ENCODE measurements at places on chromosomes 6 and 20.

DNA sequence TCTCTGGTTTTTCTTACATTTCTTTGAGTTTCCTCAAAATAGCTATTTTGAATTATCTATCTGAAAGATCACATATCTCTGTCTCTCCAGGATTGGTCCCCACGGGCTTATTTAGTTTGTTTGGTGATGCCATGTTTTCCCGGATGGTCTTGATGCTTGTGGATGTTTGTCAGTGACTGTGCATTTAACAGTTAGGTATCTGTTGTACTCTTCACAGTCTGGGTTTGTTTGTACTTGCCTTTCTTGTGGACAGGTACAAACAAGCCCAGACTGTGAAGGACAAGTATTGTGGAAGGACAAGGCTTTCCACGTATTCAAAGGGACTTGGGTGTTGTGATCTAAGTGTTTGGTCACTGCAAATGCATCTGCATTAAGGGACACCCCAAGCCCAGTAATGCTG, 49.9 kb upstream of the TOP1 start:
- no peak for DNase-seq

- DNase-seq, result no peak
These were observed 297.9 kb downstream of the CD83 start for GRCh38 chr6:14415452-14415851.

DNA sequence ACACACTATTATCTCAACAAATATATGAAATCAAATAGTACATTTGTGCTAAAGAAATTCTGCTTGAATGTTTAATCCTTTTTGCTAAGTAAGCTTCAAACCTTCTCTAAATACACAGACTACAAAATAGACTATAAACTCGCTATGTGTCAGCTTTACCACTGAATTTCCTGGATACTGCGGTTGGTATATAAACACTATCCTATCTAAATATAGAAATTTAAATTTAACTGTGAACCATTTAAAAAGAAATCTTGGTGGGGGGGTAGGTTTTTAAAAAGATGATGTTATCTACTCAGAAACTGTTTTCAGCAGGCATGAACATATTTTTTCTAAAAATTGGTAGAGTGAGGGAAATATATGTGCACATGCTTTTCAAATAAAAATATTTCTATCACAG, 306.5 kb upstream of the RUNX2 start:
- DNase-seq, result peak; percentile 29

DNA sequence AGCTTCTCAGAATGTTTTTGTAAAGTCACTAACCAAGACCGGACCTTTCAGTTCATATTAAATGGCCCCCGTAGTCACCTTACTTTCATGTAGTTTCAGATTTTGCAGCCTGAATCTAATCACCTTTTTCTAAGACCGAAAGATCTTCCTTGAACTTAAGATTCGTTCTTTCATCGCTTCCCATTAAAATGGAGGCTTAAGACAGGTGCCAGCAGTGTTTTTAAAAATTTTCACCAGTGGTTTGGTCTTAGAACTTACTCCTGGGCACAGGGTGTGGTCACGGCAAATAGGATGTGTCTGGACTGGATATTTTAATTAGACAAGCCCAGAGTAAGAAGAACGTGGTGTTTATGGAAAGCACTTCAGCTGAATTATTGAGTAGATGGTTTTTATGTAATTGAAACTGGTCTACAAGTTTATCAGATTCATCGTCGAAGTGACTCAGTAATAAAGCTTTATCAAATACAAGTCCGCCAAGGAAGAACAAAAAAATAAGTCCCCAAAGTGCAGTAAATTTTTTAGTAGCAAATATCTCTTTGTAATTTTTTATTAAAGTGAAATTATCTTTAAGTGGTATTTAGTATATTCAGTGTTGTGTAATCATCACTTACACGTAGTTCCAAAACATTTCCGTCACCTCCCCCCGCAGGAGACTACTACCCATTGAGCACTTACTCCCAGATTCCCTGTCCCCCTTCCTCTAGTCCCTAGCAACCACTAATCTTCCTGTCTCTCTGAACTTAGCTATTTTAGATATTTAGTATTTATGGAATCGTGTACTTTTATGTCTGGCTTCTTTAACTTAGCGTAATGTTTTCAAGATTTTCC, 868 bp downstream of the SRSF3 start:
- peak; percentile 65 for DNase-seq

GRCh38 chr6:120590611-120591010, 743.7 kb downstream of the TBC1D32 start:
- DNase-seq, result peak; percentile 0

DNA sequence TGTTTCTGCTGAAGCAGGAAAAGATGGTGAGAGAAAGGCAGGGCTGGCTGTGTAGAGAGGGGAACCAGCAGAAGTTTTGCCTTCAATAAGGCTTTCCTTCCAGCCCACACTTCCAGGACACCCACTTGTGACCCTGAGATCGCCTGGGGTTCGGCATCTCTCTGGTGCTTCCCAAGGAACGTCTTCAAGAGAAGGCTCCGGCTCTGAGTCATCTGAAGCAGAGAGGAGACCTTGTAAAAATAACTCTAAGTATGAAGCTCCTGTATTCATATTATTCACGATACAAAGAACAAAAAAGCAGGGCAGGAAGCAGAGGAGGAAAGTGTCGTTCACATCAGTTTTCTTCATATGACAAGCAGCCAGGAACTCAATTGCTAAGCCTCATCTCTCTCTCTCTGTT, 95.4 kb upstream of the MRPS10 start:
- DNase-seq, result peak; percentile 85

DNA sequence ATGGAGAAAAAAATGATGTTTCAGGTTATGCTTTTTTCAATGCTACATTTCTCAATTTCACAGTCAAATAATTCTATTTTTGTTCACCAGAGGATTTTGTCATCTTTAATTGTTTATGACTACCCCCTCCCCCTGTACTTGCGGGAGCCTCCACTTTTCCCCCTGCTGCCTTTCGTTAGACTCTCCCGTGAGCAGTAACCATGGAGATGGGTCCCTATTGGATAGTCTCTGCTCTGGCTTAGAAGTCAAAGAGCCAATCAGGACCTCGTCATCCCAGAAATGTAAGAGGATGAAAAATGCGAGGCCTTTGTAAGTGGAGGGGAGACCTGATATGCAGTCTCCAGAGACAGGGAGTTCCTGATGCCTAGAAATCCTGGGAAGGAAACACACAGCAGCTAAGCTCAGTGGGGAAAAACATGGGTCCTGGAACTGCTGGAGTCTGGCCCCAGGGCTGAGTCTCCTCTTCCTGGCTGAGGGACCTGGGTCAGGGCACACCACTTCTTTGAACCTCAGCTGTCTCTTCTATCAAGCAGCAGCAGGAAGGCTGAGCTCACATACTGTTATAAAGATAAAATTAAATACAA, 298.7 kb downstream of the TSHZ2 start:
- no peak for DNase-seq

- no peak for DNase-seq
These were observed 226.5 kb downstream of the BTBD9 start for GRCh38 chr6:38413102-38413800.

GRCh38 chr6:45727819-45728449, 287.7 kb downstream of the CLIC5 start:
- no peak for DNase-seq

DNA sequence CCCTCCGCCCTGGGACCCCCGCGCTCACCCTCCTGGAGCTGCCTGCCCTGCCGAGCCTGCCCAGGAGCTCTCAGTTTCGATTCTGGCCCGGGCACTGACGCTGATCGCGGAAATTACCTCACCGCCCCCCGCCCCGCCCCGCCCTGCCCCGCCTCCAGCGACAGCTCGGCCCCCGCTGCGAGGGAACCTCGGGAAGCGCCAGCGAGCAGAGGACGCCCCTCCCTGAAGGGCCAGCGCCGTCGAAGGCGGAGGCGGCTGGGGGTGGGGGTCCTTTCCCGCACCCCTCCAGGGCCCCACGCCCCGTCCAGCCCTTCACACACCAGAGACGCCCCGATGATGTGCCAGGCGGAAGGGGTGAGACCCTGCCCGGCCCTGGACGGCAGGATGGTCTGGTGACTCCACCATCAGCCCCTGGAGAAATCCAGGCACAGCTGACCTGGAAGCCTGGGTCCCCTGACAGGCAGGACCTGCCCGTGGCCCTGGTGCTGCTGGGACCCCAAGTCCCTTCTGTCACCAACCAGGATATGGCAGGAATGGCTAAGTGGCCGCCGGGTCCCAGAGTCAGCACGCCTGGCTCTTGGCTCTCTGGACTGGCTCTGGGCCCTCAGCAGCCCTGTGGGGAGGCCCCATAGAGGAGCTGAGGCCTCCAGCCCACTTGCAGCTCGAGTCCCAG, at the start of gene HELZ2:
TSS of gene HELZ2 (minus strand) at position 84 of the 673 bp plus-strand sequence. CDS start 1,854 bp downstream, outside the sequence.
- DNase-seq, result peak; percentile 67

DNA sequence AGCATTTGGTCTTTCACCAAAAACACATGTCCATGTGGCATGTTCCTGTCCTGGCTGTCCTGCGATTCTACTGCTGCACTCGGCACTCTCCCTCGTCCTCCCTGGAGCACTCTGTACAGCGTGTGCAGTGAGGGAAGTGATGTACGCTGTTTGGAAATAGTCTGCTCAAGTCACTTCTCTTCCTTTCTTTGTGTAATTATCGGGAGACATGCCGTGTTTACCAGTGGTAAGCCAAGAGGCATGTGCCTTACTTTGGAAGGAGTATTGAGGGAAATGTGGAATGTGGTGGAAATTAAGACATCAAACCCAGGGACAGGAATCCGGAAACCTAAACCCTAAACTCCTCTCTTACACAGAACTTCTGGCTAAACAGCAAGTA, 268.5 kb upstream of the FOXQ1 start:
- no peak for DNase-seq

- no peak for DNase-seq
These were observed at the start of gene PI16 for GRCh38 chr6:36954262-36954931. TSS of gene PI16 (plus strand) at chr6:36954738. CDS start at chr6:36954761, 23 bp downstream.

- peak; percentile 3 for DNase-seq
These were observed 401.0 kb downstream of the PAX1 start for GRCh38 chr20:22106308-22106938.

DNA sequence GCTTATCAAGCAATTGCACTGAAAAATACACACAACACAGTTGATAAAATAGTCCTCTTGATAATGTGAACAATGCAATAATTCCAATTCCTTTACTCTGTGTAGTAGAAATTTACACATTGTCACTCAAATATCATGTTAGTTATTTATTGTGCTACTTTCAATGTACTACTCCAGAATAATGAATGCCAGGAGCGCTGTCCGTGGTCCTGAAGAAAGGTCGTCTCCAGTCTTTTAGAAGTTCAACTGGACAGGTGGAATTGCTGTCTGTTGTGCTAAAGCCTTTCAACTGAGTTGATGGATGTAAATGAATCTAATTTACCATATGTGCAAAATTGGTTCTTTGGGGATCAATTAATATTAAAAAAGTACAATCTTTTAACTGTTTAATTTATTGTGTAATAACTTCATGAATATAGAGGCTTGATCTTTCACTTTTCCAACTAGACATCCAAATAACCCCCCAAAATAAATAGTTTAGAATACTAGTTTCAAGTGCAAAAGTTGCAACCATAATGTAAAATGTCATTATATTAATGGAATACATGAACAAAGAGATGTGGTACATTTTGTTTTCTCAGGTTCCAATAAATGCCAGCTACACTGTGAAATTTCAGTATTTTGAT, 3.2 kb downstream of the GRIK2 start:
- peak; percentile 56 for DNase-seq

GRCh38 chr6:1869769-1870168, 260.1 kb downstream of the FOXC1 start:
- DNase-seq, result no peak

- DNase-seq, result no peak
These were observed 97.4 kb upstream of the SALL4 start for GRCh38 chr20:51899674-51900073.

DNA sequence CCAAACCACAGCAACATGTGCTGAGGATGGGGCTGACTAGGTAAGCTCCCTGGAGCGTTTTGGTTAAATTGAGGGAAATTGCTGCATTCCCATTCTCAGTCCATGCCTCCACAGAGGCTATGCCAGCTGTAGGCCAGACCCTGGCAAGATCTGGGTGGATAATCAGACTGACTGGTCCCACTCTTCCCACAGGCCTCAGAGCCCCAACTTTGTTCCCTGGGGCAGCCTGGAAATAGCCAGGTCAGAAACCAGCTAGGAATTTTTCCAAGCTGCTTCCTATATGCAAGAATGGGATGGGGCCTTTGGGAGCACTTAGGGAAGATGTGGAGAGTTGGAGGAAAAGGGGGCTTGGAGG, 1.5 kb upstream of the VEGFA start:
- DNase-seq, result no peak

DNA sequence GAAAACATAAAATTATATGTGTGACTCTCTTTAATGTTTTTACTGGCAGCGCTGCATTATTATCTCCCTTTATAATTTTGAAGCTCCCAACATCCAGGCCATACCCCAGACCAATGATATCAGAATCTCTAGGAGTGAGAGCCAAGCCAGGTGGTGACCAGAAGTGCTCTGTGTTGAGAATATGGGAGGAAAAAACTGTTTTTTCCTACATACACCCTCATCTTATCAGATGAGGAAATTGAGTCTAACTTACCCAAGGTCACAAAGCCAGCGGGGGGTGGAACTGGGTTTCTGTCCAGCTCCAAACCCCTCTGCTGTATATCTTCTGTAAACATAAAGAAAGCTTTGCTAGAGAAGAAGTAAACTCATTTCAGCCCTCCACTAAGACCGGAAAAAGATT, 42.5 kb downstream of the LY86 start:
- DNase-seq, result no peak

DNA sequence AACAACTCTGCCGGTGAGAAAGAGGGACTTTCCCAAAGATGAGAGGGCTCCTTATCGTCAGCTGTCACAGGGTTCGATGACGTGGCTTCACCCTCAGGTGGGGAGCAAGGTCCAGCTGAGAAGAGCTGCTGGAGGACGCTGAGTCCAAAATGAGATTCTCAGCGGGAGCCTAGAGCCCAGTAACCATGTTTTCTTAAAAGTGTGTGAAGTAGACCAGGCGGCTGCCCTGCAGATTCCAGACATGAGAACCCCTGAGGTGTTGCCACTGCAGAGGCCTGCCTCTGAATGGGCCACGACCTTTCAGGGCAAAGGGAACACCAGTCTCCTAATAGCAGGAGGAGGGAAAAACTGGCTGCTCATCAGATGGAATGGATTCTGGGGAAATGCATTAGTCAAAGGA, 375.1 kb downstream of the BTBD9 start:
- DNase-seq, result peak; percentile 33

DNA sequence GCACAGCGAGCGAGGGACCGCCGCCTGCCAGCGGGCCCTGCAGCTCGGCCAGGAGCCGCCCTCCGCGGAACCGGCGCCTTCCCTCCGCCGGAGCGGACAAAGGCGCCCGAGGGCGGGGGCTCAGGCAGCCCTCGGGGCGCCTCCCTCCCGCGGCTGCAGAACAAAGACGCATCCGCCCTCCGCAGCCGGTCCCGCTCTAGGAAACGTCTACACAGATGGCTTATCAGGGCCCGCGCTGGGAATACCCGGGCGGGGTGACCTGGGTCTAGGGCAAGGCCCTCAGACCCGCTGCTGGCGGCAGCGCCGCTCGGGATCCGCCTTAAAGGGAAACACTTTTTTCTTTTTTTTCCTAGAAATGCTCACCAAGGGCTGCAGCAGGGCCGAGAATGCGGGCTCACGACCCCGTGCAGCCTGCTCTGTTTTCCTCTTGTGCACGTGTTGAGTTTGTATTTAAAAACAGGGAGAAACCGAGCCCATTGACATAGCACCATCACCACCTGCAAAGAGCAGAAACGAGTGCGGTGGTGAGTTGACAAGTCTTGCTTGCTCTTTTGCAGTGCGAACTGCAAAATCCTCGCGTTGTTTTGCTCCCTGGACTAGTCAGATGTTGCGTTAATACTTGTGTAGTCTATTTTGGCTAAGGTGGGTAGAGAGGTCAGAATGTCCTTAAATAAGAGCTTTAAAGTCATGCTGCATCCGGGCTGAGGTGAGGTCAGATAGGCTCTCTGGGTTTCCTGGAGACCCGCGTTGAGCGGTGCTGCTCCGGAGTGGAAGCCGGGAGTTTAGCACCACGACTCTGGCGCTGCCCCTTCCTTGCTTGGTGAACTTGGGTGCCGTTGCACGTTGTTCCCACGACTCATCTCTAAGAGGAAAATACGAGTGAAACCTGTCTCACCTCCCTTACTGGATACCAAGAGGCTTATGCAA, 1.1 kb upstream of the RPS6KA2 start:
- DNase-seq, result peak; percentile 73
